Activated T-helper 1 cell treated with anti-CD3 and anti-CD28 coated beads, Interleukin-12 subunit alpha, Interleukin-12 subunit beta, Interleukin-2, Interleukin-4 antibody, amounts not matched to agents 30 ng/mL and 10 ng/mL and 1 ng/mL, durations not matched to agents 14 hours and 24 hours and 36 hours (primary cell): ENCODE measurements at places on chromosomes 2 and 18. TPM values are rescaled to one million over a fixed set of nuclear protein-coding genes. Genes with fewer than 3 reads are reported as not detected.

CNGA3 gene
- total RNA-seq = not detected in 2 replicates

DNA sequence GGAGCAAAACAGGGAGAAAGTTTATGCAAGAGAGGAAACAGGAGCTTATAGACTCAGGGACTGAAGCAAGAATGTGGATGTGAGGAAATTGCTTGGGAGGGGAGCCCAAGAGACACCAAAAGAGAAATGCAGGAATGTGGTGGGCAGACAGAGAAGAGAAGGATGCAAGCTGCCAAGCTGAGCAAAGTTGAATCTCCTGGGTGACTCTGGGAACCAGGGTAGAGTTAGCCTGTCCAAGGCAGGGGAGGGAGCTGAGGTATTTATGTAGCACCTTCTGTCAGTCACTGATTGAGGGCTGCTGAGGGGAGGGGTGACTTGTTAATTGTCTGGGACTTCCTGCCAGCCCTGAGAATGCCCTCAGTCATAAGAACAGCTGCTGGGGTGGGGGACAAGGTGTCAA lies 464.3 kb downstream of the NBAS start:
- no peak for DNase-seq

DNA sequence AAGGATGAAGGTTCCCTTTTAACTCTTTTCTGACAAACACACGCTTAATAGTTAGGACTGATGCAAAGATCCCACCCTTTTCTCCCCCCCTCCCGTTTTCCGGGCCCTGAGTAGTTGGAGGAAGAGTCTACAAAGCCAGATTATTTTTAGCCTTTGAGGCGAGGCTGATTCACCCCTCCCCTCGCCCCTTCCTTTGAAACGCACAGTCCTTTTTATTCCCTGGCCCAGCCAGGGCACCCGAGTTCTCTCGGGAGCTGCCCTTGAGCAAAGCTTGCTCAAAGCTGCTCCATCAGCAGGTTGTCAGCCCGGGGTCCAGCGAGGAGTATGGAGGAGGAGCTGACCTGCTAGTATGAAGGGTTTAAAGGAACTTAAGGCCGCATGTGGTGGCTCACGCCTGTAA lies 47.1 kb upstream of the SPRED2 start:
- no peak for DNase-seq

DNA sequence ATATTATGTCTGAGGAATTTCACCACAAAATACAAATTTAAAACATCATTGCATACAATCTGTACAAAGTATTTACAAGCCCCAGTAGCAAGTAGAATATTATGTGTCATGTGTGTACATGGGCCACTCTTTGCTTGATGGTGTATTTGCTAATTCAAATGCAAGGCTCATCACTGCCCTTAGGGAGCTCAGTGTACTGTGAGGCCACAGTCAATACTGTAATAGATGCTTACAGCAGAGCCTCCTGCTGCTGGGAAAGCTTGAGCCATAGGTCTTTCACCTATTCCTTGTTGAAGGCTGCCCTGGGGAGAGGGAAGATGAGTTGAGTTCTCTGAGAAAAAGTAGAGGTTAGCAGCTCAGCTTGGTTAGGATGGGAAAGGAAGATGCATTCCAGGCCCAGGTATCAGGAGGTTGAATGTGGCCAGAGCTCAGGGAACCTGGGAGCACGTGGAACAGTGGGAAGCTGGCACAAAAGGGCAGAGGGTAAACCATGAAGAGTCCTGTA lies 189.6 kb downstream of the LRP1B start:
- no peak for DNase-seq
